ENCODE measurements at places on chromosomes 13 and 19.

DNA sequence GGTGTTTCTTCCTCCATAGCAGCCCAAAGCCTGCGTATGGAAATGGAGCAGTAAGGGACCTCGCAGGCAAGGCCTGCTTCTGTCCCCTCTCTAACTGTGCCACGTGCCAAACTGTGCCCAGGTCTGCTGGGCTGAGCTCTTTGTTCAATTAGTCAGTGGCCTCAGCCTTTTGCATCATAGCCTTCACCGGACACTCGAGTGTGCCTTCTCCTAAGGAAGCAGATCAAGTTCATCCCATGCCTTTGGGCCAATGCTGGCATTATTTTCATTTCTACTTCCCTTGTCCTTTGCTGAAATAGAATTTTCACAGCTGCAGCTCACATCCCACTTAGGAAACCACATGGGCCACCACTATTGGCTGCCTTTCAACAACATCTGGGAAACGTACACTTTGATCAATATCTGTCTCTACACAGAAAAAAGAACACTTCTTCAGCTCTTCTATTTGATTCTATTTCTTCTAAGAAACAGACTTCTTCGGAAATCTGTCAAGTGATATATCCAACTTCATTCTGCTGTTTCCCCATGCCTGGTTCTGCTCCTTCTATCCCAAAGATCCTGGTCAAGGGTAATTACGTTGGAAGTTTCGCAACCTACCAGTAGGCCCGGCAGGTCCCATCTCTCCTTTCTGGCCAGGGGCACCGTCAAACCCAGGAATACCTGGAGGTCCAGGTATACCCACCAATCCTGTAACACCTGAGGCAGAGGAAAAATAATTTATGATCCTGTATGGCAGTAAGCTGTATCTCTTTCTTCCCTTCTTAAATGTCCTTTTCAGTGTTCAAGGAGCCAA, 143.9 kb downstream of the COL4A1 start:
- peak; percentile 43 for DNase-seq

DNA sequence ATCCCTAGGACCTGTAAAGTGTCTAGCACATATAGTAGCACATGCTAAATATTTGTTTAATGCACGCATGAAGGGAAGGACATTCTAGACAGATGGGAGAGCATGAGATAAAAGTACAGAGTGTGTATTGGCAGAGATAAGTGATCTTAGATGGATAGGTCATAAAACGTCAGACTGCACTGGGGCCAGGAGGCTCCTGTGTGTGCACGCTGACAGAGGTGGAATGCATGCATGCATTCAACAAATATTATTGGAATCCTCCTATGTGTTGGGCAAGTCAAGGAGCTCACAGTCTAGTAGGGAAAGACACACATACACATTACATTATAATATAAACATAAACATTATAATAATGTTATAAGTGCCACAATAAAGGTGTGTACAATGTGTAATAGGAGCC, 73.3 kb downstream of the FGF9 start:
- DNase-seq: no peak

DNA sequence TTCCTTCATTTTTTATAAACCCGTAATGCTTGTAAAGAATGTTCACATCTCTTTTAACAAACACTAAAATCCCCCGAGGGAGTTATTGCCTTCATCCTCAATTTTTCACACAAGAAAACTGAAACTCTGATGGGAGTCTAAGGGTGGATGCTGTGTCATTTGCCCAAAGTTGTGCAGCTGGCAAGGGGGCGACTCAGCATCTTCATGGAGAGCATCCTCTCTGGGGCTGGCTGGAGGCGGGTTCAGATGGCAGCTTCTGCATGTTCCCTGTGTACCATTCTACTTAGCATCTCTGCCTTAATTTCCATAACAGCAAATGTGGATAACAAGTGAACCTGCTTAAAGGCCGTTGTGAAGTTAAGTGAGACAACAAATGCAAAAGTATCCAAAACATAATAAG, 256.4 kb downstream of the IRS2 start:
- no peak for DNase-seq

DNA sequence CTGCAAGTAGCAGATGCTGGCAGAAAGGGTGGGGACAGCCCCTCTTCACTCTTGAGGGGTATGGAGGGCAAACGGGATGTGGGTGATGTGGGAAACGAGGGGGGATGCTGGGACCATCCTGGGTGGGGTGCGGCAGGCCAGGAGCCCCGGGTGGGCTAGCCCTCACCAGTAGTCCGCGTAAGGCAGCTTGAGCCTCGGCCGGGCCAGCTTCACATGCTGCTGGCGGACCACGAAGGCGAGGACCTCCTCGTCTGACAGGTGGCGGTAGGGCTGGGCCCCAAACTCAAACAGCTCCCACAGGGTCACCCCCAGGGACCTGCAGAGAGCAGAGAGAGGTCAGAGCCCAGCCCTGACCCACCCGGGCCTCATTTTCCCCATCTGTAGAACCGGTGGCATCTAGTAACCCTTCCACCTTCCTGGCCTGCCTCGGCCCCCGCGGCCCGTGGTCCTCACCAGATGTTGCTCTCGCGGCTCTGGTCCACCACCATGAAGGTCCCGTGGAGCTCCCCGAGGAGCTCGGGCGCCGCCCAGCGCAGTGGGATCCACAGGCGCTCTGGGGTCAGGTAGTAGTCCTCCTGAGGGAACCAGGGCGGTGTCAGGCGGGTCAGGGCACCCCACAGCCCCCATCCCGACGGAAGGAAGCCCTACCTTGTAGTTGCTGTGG, 10.7 kb downstream of the LMTK3 start:
- DNase-seq: peak; percentile 8

GRCh38 chr19:19650331-19650730, 6.9 kb upstream of the GMIP start:
- DNase-seq: no peak

GRCh38 chr19:33235996-33236350, 10.3 kb upstream of the SLC7A10 start:
- DNase-seq: no peak

DNA sequence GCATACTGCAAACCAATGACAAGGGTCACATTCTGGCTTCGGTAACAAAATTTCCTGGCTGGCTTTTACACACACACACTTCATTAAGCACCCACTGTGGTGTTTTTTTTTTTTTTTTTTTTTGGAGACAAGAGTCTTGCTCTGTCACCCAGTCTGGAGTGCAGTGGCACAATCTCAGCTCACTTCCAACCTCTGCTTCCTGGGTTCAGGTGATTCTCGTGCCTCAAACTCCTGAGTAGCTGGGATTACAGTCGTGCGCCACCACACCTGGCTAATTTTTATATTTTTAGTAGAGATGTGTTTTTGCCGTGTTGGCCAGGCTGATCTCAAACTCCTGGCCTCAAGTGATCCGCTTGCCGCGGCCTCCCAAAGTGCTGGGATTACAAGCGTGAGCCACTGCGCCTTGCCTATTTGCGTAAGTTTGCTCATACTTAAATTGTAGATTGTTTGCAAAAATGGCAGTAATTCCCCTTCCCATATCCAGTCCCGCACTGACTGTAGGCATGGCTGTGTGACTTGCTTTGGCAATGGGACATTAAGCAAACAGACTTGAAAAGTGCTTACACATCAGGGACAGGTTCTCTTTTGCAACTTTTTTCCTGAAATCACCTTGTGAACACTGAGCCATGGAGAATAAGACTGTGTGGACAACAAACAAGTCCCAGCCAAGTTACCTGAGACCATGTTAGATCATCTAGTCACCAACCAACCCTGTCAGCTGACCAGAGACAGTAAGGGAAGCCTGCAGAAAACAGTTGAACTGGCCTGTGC, 42.1 kb upstream of the EBPL start:
- DNase-seq: no peak

GRCh38 chr19:16911046-16911445, 22.2 kb downstream of the F2RL3 start:
- DNase-seq: no peak

DNA sequence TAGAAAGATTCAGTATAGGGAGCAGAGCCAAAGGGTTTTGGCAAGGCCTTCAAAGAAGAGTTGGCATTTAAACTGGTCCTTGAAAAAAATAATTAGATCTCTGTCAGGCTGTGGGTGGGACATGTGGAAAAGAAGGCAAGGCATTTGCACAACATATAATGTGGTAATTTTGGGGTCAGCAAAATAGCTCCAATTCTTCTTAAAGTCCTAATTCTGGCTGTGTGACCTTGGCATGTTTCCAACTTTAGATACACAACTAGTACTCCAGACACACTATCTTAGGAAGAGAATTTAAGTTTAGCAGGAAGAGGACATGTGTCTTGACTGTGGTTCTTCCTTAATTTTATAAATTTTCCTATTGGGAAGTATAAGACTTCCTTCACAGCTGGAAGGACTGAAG, 206.3 kb downstream of the PCDH17 start:
- no peak for DNase-seq

DNA sequence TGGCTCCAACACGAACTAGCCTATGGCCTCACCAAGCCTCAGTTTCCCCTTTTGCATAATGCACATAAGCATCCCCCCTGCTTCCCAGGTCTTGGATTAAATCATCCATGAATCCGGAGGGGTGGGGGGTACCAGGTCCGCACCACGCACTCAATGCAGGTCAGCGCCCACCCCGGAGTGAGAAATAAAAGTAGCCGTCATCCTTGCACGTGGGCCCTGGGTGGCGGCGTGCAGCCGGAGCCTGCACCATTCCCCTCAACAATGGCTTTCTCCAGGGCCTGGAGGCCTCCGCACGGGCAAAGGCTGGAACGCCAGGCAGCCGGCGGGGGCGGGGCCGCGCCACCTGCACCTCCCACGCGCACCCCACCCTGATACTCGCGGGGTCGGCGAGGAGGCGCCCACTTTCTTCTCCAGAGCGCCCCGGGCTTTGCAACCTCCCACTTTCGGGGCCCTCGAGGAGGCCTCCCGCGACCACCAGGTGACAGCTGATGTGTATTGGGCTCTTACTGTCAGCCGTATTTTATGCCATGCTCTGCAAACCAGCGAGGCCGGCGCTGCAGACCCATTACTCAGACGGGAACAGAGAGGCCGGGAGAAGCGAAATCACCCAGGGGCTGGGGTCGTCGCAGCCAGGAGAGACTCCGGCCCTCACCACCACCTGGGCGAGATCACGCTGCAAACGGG, 767 bp upstream of the GADD45B start:
- no peak for DNase-seq

Measured in CD14-positive monocyte (primary cell).